Stimulated activated CD4-positive, alpha-beta T cell treated with anti-CD3 and anti-CD28 coated beads, Interleukin-4, amount 100 ng/mL, for 48 hours (primary cell): ENCODE measurements at places on chromosomes 2 and 18.

- no peak for DNase-seq
These were observed 257.0 kb downstream of the MREG start for GRCh38 chr2:215756346-215756730.

DNA sequence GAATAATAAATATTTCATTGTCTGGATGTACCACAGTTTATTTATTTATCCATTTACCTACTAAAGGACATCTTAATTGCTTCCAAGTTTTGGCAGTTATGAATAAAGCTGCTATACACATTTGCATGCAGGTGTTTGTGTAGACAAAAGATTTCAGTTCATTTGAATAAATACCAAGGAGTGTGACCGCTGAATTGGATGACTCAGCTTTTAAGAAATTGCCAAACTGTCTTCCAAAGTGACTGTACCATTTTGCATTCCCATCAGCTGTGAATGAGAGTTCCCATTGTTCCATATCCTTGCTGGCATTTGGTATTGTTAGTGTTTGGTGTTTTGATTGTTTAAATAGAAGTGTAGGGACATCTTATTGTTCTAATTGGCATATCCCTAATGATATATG, 36.2 kb upstream of the FMNL2 start:
- DNase-seq: no peak

DNA sequence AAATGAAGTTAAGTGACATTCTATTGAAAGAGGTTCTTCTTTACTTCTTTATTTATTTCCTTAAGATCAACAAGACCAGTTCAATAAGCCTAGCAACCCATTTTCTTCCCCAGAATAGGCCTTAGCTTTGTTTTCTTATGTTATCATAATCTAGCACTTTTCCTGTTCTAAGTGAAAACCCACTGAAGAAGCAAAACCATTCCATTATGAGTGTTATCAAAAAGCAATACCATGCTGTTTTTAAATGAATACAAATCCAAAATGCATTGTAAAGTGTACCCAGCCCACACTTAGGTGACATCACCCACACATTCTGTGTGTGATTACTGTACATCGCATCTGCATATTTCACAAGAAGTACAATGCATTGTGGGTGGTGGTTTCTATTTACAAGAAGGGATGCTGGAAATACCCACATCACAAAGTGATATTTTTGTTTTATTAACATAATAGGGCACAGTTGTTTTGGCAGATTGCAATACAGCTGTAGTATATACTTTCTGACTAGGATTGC, 679.5 kb downstream of the KCNJ3 start:
- DNase-seq: no peak

- DNase-seq: no peak
These were observed 80.7 kb downstream of the CCBE1 start for GRCh38 chr18:59616501-59616900.

DNA sequence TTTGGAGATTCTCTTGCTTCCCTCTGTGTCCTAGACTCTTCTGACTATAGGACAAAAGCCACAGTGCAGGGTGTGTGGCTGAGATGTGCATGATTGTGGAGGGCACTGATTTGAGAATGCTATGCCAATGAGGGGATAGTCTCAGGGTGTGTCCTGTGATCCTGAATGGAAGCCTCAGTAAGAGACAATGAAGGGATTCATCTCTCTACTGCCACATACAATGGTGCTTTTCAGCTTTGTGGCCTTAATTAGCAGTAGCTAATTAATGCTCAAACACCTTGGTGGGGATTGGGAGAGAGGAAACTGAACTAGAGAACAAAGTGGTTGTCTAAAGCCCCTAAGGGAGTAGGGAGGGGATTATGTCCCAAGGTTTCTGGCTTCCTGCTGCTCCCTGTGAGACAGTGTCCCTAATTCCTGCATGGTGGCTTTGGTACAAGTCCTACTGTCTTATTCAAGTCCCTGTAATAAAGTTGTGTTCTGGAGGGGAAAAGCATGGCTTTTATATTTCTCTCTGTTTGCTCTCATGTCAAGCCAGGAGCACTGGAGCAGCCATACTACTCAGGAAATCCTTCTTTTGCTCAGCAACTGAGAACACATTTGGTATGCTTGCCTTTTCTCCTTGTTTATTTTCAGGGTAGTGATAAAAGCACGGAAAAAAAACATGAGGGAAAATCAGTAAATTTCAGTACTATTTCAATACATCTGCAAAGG, 415.2 kb upstream of the TCF4 start:
- DNase-seq: no peak

- DNase-seq: no peak
These were observed 104.4 kb upstream of the SLC35G4 start for GRCh38 chr18:11504962-11505361.

GRCh38 chr2:176147800-176148496, 3.4 kb upstream of the HOXD4 start:
- DNase-seq: no peak

DNA sequence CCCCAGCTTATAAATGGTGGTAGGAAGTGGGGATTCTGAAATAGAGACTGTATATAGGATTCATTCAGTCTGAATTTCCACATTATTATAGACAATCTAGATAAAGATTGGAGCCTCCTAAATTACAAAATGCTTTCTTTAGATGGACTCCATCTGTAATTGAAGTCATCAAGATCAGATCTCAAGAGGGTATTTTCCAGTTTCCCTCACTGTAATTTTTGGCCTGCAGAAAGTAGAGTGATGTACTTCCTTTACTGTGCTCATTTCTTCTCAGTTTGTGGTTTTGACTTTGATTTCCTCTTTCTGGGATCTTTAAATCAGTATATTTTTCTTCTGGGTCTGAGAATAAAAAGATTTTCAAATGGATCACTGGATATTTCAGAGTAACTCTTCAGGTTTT, 7.2 kb downstream of the BABAM2 start:
- DNase-seq: no peak

GRCh38 chr2:133941666-133942065, 312.2 kb upstream of the MGAT5 start:
- DNase-seq: no peak

- no peak for DNase-seq
These were observed 150.3 kb downstream of the UBR3 start for GRCh38 chr2:169977530-169977929.

GRCh38 chr2:104616856-104617255, 237.1 kb upstream of the POU3F3 start:
- DNase-seq: no peak

GRCh38 chr2:47003641-47004427, 88.2 kb upstream of the MCFD2 start:
- no peak for DNase-seq

- no peak for DNase-seq
These were observed 35.7 kb upstream of the GPR155 start for GRCh38 chr2:174522553-174522952.

GRCh38 chr2:234488913-234489451, 7.9 kb downstream of the ARL4C start:
- no peak for DNase-seq

GRCh38 chr2:71215447-71215846, 11.5 kb downstream of the PAIP2B start:
- DNase-seq: no peak

- DNase-seq: no peak
These were observed 155.5 kb upstream of the SMAD2 start for GRCh38 chr18:48085781-48086487.

GRCh38 chr18:64566456-64566855, 417.6 kb upstream of the LINC00305 start:
- no peak for DNase-seq

DNA sequence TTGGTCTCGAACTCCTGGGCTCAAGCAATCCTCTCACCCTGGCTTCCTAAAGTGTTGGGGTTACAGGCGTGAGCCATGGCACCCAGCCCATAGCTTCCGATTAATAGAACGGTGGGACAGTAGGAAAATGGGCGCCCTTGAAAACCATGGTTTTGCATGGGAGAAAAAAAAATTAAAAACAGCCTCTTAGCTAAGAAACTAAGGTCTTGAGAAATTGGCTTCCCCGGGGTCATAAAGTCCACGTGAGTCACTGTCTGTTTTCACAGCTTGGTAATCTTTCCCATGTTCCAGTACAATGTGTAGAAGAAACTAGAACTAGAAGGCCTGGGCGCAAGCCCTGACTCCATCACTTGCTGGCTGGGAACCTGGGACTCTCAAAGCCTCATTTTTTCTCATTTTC, 20.7 kb downstream of the B3GNT2 start:
- DNase-seq: no peak

DNA sequence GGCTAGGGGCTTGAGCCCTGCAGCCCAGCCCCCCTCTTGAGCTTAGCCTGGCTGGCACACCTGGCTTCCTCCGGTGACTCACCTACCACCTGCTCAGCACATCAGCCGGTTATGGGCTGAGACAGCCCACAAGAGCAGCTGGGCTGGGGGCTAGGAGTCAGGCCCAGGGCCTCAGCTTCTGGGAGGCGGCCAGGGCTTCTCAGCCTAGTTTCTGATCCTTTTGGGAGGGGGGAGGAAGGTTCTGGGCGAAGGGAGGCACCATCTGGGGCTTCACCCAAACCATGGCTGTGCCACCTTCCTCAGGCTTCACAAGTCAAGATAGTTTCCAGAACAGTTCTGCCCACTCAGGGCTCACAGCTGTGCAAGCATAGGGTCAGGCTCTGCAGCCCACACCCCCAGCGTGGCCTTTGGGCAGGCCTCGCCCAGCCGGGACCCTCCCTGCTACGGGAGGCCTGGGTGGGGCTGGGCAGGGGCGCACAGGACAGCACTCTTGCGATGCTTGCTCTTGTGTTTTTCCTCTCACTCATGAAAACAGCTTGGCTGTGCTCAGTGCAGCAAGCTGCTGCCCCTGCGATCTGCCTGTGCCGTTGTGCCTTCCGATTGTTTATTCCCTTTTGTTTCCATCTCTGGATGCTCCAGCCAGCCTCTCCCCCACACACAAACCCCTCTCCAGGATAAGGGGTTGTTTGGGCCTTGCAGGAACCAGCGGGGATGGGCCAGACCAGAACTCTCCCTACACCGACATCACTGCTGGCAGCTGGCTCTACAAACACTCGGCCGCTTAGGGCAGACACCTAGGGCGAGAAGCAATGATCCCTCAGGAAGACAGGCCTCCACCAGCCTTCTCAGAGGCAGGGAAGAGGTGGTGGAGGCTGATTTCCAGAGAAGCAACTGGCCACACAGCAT, 26.1 kb upstream of the SEMA4C start:
- DNase-seq: no peak

- DNase-seq: no peak
These were observed 15.2 kb downstream of the LANCL1 start for GRCh38 chr2:210461401-210461800.

- no peak for DNase-seq
These were observed 4.4 kb upstream of the GPR35 start for GRCh38 chr2:240620859-240621258.

DNA sequence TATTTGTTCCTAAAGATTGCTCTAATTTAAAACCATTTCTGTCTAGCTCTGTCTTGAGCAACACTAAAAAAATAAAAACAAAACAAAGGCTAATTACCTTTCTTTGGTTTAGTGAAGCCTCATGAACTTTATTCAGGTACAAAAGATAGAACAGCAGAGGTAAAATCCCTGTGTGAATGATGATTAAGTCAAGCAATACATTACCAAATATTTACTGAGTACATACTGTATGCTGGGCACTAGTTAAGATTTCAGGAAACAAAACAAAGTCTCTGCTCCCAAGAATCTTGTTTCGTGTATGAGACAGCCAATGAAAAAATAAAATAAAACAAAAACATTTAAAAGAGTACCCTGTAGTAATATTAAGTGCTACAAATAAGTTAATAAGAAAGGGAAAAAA, 257.5 kb downstream of the RND3 start:
- no peak for DNase-seq

DNA sequence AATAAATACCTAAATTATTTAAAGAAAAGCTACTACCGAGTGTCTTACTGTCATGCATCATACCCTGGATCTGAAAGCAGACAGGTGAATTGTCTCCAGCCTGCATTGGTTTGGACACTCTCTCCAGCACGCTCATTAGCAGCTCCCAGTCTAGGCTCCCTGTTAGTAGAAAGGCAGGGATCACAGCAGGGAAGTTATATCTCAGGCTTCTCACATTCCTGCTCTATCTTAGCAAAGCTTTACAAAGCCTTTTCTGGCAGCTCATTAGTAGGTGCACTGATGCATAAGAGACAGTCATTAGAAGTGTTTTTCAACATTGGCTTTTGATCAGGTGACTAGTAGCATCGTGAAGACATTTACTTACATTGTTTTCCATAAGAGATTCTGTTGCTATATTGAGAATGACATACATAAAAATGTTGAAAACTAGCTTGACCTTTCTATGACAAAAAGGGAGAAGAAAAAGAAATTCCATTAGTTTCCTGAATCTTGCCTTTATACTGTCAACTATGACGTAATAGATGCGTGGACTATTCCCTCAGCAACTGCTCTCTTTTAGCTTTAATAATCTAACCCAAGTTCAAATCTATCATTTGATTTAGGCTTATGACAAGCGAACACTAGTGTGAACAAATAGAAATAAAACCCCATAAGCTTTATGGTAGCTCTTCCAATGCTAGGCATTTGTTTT, 408.7 kb upstream of the KCNH7 start:
- DNase-seq: no peak

- DNase-seq: no peak
These were observed 171.0 kb downstream of the SRBD1 start for GRCh38 chr2:45439788-45440773.

- DNase-seq: no peak
These were observed 43.3 kb downstream of the WDFY1 start for GRCh38 chr2:223901854-223902253.

DNA sequence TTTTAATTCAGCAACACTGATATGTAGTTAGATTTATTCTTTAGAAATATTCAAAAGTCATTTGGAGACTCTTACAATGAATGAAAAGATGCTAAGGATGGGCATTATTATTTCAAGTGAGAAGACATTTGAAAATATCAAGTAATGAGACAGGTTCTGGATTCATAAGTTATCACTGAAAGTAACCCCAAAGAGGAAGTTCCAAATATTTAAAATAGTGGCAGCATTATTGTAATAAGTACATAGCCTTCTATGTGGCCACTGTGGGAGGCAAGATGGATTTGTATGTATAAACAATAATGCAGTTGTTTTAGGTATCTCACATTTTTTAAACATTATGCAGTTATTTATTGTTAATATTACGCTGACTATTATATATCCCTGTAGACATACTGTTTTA, 29.7 kb downstream of the ZC3H6 start:
- DNase-seq: no peak

- DNase-seq: no peak
These were observed 41.7 kb upstream of the EFEMP1 start for GRCh38 chr2:55965276-55965675.

DNA sequence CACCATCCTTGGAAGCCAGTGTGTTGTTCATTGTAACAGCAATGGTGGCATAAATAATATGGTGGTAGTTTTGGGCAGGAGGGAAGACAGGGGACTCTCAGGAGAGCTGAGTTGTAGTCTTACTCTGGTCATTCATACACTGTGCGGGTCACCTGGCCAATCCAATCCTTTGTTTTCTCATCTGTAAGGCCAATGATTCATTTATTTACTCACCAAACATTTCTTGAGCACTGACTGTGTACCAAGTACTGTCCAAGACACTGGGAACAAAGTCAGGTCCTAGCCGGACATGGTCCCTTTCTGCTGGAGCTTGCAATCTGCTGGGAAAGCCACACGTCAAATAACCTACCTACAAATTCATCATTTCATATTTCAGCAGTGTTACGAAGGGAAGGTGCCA, 302.7 kb downstream of the CYP26B1 start:
- no peak for DNase-seq
